ENCODE measurements at places on chromosomes 16 and 17.

DNA sequence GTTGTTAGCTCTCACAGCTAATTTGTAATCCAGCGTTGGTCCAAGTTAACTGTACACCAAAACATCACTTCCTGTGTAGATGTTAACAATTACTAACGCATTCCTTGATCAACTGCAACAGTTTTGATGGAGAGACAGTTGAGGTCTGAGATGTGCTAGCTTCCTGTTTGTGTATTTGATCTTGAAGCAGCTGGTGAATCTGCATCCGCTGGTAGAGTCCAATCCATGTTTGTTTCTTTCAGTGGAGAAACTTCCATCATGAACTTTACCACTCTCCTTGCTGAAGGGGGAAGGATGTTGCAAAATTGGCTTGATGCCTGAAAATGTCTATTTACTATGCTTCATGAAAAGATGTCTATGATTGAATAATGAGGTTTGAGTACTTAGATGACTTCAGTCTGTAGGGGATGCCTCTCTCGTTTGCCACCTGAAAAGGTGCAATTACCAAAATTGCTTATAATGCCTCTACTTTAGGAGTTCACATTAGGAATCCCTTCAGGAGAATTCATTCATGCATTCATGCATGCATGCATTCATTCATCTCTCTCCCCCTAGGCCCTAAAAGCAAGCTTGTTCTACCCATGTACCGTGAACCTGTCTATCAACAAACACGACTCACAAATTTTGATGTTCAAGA lies 39.6 kb upstream of the ZKSCAN2 start:
- no peak for DNase-seq

- no peak for DNase-seq
Measured at GRCh38 chr17:36727052-36727451, 125.7 kb downstream of the MRM1 start.

- DNase-seq: peak; percentile 94
Measured at GRCh38 chr17:80991645-80992076, at the start of gene CHMP6. TSS of gene CHMP6 (plus strand) at chr17:80991841. CDS start at chr17:80991919, 78 bp downstream.

DNA sequence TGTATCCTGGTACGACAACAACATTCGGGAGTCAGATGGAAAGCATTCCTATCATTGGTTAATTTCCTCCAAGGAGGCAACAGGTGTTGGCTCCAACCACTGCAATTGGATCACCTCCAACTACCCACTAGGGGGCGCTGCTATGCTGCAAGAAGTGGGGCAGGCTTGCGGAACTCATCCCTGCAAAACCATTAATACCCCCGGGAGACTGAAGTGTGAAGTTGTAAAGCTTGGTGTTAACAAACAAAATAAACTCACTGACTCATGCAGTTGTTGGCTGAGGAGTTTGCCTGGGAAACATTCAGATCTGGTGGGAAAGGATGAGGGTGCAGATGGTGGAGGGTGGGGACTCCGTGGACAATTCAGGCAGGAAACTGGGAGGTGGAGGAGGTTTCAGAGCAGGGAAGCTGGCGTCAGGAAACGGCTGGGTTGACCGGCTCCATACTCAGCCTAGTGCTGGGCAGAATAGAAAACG lies 84.9 kb downstream of the HS3ST2 start:
- peak; percentile 56 for DNase-seq

DNA sequence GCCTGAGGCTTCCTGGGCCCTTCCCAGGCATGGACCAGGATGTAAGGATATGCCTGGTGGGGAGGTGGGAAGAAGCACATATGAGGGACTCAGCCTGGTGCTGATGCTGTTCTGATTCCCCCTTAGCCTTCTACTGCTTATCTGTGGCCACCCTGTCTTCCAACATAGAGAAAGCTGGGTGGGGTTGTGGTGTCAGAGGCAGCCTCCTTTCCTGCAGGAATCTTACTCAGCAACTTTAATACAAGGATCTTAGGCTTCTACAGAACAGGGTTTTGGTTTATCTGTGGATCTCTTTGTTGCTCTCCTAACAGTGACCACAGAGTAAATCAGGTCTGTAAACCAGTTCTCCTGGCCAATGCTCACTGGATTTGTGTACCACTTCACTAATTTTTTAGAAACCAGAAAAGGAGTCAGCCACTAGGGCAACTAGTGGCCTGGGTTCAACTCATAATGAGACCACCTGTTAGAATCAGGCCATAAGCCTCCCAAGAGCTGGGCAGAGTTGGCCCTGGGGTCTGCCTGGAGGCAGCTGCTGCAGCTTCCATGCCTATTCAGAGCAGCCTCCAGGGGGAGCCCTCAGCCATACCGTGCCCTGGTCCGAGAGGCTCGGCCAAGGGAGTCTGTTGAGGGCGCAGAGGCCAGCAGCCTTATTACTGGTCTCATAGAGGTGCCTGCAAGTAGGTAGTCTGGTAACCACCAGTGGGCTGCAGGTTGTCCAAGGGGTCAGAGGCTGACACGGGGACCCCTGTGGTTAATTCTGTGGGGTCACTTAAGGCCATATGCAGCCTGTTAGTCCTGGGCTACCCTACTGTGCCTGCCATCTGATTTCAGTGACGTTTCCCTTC lies 7.1 kb downstream of the HAS3 start:
- DNase-seq: no peak

GRCh38 chr17:15965528-15965927 lies 20.6 kb downstream of the ADORA2B start:
- no peak for DNase-seq

DNA sequence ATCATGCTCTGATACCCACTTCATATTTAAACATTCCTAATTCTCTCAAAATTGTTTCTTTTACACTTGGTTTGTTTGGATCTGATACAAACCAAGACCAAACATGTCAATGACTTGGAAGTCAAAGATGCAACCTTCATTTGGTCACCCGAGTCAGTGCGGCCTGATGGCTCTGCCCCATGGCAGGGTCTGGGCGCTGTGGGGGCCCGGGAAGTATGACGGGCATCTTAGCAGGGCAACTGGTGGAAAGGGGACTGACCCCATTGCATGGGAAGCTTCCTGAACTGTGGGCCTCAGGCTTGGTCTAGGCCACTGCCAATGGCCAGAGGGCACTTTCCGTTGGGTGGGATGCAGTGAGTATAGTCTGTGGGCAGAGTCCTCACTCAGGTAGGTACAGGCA lies 178.0 kb downstream of the KATNIP start:
- no peak for DNase-seq

- no peak for DNase-seq
Measured at GRCh38 chr16:64089697-64090096, 1032.2 kb downstream of the CDH11 start.

DNA sequence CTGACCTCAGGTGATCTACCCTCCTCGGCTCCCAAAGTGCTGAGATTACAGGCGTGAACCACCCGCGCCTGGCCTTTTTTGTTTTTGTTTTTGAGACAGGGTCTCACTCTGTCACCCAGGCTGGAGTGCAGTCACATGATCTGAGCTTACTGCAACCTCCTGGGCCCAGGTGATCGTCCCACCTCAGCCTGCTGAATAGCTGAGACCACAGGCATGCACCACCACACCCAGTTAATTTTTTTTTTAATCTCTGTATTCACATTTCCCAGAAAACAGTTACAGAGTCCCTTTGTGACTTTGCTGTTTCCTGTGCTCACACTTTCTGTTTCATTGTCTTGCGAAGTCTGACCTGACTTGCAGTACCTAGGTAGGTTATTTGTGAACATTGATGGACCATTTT lies 2.7 kb downstream of the CLUAP1 start:
- DNase-seq: no peak

DNA sequence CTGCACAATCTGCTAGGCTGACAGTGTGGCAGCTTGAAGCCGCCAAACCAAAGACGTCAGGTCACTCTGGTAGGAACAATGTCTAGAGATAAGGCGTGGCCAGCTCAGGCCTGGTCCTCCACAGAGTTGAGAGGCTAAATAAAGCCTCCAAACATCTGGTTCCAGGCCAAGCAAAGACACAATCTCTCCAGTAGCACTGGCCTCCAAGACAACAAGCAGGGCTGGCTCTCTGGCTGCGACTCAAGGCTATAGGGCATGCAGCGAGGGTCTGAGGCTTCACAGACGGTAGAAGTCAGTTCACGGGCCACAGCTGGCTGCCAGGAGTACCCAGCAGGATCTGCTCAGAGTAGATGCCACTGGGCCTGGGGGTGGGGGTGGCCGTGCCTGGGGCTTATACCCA lies 75.6 kb downstream of the ABR start:
- no peak for DNase-seq

DNA sequence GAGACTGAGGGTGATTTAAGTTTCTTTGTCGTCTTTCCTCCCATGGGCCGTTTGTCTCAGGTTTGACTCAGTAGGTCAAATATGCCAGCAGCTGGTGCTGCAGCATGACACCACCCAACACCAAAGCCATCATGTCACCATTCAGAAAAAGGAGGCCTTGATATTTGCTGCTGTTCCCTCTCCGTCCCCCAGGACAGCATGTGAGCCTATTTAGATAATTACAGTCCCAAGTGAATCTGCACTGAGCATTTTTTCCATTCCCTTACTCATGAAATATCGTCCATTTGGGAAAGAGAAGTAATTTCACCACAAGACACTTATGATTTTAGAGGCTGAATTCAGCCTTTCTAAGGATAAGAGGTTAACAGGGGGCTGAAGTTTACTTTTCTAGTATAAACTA lies 62.2 kb upstream of the ADORA2B start:
- no peak for DNase-seq

- no peak for DNase-seq
Measured at GRCh38 chr17:55496094-55496881, 15.0 kb downstream of the SMIM36 start.

GRCh38 chr17:71251951-71252350 lies 868.9 kb upstream of the SOX9 start:
- DNase-seq: no peak

DNA sequence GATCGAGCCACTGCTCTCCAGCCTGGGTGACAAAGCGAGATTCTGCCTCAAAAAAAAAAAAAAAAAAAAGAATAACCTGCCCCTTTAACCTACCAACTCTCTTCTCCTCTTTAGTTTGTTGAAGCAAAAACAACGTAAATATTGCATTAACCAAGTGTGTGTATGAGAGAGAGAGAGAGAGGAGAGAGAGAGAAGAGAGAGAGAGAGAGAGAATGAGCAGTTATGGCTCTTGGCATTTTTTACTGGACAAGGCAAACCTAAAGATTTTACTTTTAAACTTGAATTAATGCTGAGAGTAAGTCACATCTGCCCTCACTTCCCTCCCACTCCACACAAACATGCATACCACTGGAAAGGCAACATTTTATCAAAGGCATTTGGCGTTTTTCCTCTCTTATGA lies 3.0 kb upstream of the SLFN5 start:
- no peak for DNase-seq

DNA sequence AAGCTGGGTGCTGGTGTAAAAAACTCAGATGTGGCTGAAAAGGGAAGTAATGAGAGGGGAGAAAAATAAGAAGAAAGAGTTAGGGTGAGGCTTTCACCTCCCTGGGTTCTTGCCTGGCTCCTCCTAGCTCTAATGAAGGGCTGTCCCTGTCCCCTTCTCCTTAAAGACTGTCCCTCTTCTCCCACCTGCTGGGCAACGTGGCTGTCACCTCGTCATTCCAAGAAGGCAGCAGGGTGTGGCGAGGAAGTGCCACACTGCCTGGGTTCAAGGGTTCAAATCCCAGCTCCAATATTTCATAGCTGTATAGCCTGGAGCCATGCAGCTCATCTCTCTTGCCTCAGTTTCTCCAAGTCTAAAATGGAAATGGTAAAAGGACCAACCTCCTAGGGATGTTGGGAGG lies 122.5 kb upstream of the CACNG5 start:
- no peak for DNase-seq

DNA sequence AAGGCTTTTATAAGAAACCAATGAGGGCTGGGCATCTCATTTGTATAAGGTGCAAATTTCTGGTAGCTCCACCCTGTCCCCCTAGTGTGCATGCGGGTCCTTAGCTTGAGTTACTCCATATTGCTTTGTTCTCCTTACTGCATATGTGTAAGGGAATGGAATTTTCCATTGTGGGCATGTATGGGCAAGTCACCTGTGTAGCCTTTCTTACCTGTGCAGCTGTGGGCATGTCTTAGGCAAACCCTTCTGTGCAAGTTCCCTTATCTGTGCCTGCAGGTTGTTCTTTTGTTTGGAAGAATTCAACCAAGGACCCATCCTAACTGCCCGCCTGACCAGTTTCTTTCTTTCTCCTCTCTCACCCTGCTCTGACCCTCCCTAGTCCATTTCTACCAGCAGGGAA lies 122.8 kb upstream of the HS3ST4 start:
- no peak for DNase-seq

- no peak for DNase-seq
Measured at GRCh38 chr17:80365983-80366382, 49.0 kb upstream of the ENDOV start.

DNA sequence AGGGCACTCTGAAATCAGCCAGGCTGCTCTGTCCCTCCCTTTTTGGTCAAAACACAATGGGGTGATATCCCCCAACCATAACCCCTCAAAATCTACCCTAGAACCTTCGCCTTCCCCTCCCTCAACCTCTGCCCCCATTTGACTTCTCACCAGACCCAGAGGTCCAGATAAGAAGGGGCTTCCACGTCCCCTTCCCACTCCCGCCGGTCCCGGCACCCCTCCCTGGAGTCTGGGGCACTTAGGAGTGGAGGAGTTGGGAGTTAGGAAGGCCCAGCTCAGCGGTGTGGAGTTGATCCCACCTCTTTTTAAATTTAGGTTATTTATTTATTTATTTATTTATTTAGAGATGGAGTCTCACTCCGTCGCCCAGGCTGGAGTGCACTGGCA lies 619 bp upstream of the TMEM92 start:
- DNase-seq: no peak

GRCh38 chr17:59372138-59372751 lies 40.8 kb downstream of the YPEL2 start:
- DNase-seq: no peak

All from spinal cord (tissue), 10 donors.